ENCODE measurements at places on chromosomes 13 and 19.

GRCh38 chr19:17754634-17755442, 3.6 kb downstream of the FCHO1 start:
- no peak for DNase-seq

GRCh38 chr13:25186187-25186586, 14.1 kb upstream of the AMER2 start:
- no peak for DNase-seq

DNA sequence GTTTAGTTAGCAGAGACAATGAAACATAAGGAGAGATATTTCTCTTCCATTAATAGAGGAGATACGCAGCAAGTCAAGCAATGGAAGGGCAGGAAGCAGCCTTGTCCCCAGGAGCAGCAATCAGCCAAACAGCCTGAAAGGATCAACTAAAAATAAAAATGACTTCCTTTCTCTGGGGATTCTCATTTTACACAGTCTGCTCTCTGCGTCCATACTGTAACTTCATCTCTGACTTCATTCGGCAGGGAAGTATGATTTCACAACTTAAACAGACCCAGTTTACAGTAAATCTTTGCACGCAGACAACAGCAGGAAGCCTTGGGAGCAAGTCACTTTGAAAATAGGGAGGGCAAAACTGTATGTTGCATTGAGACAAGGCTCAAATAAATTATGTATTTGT, 826.7 kb downstream of the DIAPH3 start:
- DNase-seq = no peak

GRCh38 chr13:109730812-109731335, 55.5 kb downstream of the IRS2 start:
- no peak for DNase-seq

DNA sequence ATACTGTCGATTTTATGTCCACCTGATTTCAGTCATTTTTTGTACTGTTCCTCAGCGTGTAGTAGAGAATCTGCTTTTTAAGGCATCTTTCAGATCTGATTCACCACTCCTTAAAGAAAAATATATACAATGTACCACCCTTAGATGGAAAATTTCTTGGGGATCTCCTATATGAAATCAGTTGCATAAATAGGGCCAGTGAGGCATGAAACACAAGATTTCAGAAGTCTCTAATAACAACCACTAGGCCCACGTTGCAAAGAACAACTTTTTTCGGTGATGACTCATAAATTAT, 1.4 kb downstream of the USP12 start:
- DNase-seq = no peak

GRCh38 chr13:89465366-89465765, 1794.2 kb downstream of the SLITRK5 start:
- no peak for DNase-seq

DNA sequence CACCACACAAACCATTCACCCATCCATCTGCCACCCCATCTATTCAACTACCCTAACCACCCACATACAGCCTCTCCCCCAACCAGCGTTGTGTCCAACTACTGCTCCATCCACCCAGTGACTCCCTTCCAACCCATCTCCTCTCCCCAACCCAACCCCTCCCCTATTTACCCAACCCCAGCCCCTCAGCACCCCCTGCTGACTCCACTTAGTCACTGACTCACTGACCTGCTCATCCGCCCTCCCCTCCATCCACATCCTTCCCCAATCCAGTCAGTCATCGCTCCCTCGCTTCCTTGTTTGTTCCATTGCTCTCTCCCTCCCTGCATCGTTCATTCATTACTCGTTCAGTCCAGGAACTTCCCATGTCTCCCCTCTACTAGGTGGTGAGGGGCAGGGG, 39.2 kb downstream of the KCNC3 start:
- no peak for DNase-seq

DNA sequence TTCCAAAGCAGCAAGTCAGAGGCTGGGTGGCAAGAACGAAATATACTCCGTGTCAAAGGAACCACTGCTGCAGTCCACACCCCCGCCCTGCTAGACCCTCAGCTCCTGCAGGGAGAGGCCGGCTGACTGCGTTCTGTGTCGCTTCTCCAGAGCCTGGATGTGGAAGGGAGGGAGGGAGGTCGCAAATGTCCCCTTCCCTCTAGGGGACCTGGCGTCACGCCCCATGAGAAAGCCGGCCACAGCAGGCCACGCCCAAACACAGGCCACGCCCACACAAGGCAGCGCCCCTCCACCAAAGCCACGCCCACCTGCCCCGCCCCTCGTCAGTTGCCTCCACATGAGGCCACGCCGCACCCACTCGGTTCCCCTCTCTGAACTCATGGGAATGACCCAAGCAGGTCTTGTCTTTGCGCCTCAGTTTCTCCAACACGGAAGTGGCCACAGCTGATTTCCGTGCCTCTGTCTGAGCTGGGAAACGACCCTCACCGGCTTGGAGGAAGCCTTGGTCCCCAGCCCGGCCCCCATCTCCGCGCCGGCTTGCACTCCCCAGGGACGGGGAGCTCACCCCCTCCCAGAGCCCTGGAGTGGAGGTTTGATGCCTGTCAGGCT, 38.4 kb upstream of the TCF3 start:
- no peak for DNase-seq

GRCh38 chr13:91586609-91587008, 188.2 kb downstream of the GPC5 start:
- no peak for DNase-seq

DNA sequence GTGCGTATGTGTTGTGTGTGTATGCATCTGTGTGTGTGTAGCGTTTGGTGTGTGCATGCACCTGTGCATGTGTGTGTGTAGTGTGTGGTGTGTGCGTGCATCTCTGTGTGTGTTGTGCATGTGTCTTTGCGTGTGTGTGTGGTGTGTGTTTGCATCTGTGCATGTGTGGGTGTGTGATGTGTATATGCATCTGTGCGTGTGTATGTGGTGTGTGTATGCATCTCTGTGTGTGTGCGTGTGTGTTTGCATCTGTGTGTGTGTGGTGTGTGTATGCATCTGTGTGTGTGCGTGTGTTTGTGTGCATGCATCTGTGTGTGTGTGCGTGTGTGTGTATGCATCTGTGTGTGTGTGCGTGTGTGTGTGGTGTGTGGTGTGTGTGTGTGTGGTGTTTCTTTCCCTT, 20.6 kb downstream of the CELF5 start:
- no peak for DNase-seq

DNA sequence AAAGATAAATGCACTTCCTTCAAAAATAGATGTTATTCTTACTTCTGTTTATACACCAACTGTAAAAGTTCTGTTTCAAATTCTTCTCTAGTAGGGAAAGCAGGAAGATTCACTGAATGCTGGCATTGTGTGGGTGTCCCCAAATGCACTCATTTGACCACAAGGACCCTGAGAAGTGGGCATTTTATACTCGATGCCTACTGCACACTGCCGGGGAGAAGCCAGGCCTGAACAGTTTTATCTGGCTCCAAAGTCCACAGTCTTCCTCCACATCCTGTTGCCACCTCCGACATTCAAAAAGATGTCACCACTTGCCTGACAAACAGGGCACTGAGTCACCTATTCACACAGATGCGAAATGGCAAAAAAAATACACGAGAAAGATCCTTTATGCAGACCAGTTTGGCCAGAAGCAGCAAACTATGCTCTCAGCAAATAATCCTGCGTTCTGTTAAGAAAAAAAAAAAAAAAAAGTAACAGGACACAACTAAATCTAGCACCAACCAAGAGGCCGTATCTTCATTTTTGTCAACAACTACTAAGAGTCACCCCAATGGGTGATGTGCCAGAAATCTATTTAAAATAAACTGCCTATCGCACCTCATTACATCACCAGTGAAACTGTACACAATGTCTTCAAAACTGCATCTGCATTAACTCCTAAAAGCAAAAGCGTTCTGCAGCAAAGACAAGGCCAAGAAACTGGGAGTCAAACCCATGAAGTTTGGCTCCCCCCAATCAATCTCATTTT, 6.2 kb downstream of the ZC3H4 start:
- DNase-seq = no peak

GRCh38 chr19:17687857-17688784, at the start of gene UNC13A:
Gene UNC13A (minus strand): TSS chr19:17688354. CDS start chr19:17688199, 155 bp downstream.
- DNase-seq = no peak

DNA sequence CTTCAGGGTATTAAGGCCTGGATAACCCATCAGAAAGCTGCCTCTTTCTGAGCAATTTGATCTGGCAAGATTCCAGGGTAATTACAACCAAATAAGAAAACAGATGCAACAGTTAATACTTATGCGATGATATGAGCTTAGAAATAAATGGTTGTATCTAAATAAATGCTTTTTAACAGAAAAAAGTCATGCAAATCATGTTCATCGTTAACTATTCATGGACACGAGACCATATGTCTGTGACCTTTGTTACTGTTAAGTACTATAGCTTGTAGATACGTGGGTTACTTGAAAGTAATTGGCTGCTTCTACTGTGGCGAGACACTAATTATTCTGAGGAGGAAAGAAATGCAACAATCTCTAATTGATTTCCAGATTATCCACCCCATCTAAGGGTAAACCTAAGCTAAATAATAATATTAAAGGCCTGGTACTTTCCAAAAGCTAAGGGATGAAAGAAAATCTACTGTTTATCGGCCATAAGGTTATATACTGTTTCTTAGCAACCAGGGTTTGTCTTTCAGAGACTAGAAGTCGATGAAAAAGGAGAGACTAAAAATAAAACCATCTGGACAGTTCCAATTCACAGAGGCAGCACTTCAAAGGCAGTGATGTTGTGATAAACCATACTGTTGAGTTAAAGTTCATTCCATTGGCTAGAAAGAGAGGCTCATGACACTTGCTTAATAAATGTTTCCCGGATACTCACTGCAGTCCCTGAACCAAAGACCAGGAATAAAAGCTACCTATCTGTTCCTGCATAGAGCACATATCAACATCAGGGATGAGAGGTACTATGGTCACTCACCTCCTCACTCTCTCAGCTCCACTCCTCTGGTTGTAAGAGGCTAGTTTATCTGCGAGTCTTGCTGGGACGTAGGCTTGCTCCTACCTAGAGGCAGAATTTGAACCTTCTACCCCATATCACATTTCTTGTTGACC, 1.5 kb downstream of the EPSTI1 start:
- DNase-seq = no peak

DNA sequence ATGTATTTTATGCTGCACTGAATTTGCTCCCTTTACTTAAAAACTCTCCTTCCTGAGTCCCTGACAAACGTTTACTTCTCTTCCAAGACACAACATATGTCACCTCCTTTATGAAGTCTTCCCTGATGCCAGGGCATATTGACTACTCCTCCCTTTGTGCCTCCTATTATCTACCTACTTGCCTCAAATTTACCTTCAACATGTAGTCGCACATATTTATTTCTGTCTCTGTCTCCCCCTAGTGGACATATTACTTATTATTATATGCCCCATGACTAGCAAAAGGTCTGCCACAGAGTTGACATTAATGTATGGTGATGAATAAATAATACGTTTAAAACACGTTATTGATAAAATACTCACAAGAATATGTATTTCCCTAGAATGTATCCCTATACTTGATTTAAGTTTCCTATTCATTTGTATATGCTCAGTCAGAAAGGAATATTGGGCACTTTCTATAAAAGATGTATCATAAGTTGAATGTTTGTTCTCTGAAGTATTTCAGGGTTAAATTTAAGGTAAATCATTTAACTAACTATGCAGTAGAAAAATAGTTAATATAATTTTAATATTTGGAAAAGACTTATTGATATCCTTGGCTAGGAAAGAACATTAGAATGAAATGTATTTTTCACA, 250.3 kb upstream of the ATXN8OS start:
- DNase-seq = no peak

DNA sequence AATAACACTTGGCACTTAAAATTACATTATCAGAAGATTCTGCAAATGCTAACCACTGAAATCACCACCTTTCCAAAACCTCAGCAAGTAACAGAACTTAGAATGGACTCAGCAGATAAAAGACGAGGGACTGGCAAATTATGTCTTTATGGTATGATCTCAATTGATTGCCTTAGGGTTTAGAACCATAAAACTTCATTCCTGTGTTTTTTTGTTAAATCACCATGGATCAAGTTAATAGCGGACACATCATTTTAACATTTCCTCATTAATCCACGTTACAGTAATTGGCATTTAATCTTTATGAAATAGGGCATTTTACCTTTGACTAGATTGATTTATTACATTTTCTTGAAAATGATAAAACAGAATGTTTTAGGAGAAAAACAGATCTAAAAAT, 2070.3 kb downstream of the PCDH9 start:
- DNase-seq = no peak

DNA sequence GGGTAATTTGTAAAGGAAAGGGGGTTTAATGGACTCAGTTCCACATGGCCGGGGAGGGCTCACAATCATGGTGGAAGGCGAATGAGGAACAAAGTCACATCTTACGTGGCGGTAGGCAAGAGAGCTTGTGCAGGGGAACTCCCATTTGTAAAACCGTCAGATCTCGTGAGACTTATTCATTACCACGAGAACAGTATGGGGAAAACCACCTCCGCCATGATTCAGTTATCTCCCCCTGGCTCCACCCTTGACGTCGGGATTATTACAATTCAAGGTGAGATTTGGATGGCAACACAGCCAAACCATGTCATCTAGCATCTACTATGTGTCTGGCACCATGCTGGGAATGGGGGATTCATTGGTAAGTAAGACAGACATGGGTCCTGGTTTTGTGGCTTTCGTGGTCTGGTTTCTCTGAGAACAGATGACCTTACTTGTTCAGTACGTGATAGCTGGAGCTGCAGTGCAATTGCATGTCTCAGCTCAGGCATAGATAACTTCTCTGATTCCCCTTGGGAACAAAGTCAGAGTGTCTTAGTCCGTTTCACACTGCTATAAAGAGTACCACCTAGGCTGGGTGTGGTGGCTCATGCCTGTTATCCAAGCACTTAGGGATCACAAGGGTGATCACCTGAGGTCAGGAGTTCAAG, 8.3 kb downstream of the ZNF554 start:
- DNase-seq = no peak

DNA sequence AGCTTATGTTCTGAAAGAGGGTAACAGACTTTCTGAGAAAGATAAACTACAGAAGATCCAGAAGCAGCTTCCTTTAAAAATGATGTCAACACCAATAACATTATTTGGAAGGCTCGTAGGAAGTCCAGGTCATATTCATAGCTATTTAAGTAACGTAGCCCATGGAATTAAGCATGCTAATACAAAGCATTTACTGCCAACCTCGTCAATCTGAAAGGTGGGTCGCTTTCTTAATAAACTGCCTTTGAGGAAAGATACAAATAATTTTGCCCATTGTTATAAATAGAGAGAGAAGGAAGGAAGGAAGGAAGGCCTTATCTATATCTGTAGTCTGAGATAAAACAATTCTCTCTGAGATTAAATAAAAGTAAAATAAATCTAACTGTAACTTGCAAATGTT, 80.3 kb downstream of the STARD13 start:
- DNase-seq = no peak

- DNase-seq = no peak
Measured at GRCh38 chr13:112661291-112661690, 28.5 kb upstream of the ATP11A start.

- no peak for DNase-seq
Measured at GRCh38 chr13:98150832-98151479, 8.1 kb downstream of the FARP1 start.

GRCh38 chr13:48858122-48858902, 117.4 kb upstream of the FNDC3A start:
- DNase-seq = no peak

- DNase-seq = no peak
Measured at GRCh38 chr19:6521718-6522646, 8.8 kb upstream of the TNFSF9 start.
